Activated CD8-positive, alpha-beta memory T cell treated with anti-CD3 and anti-CD28 coated beads, Interleukin-2, amount 10 ng/mL, durations not matched to agents 7 days and 5 days (primary cell): ENCODE measurements at places on chromosomes 7 and 10. TPM values are rescaled to one million over a fixed set of nuclear protein-coding genes. Genes with fewer than 3 reads are reported as not detected.

DNA sequence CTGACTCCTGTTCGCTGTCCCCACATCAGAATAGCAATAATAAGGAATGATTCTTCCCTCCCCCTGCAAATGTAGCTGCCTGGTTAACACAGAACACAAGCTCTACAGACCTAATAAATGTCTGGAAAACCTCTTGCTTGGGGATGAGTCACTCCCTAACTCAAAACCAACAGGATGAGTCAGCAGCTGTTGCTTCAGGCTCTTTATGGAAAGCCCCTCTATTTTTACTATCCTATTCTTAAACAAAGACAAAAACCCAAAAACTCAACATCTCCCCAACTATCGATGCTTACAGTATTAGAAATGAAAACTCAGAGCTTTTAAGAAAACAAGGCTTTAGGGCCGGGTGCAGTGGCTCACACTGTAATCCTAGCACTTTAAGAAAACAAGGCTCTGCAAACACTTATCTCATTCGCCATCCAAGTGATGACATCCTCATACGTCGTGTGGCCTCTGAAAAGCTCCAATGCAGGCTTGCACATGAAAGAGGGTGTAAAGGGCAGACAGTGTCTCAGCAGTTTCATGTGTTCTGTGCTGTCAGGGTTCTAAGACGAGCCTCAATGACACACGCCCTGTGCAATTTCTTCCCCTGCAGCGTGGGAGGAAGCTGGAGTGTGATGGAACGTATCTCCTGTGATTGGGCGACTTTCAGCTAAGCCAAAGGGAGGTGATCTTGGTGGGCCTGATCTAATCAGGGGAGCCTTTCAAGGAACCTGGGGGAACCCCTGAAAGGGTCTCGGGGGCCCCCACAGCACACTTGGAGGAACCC is 70.1 kb downstream of the AMZ1 start:
- H3K36me3 ChIP-seq: peaks cover 13% of the 10 kb centered on the region
- H3K4me1 ChIP-seq: peaks cover 37% of the 10 kb centered on the region
- peak overlapping the region; percentile 26 for H3K4me3 ChIP-seq
- peak; percentile 83 for DNase-seq
- H3K27ac ChIP-seq: peak overlapping the region; percentile 86

DNA sequence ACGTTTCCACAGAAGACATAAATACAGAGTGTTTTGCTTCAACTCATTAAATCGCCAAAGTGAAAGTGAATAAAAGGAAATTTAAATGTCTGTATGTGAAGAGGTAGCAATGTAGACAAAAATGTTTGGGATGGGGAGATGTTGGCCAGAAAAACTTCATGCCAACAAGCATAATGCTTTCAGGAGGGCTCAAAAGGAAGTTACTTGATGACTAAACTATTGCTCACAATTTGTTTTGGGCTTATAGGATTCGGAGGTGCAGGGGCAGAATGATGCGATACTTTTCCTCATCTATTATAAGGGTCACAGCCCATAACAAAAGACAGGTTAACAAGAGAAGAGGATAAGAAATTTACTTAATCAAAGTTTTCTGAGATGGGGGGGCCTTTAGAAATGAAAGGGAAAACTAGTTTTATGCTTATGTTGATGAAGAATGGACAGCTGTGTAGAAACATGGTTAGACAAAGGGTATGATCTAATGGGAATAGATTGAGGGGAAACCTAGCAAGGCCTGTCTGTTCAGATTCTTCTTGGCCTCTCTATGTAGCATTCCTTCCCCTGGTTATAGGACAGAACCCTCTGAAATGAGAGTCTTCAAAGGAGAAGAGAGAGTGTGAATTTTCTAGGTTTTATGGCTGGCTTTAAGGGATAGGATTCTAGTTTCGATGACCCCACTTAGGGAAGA is 898.6 kb downstream of the LRMDA start:
- H3K36me3 ChIP-seq: no peaks in the 10 kb centered on the region
- no peaks in the 10 kb centered on the region for H3K4me1 ChIP-seq
- no peak overlapping the region for H3K4me3 ChIP-seq
- no peak for DNase-seq
- H3K27me3 ChIP-seq: no peaks in the 10 kb centered on the region

- no peak overlapping the region for H3K4me3 ChIP-seq
- peaks cover 29% of the 10 kb centered on the region for H3K4me1 ChIP-seq
- peaks cover 87% of the 10 kb centered on the region for H3K36me3 ChIP-seq
- no peak for DNase-seq
Observed at GRCh38 chr7:36400036-36400435, 10.4 kb downstream of the ANLN start.

GRCh38 chr7:27611059-27611458 is 51.6 kb downstream of the HIBADH start:
- H3K27ac ChIP-seq: no peak overlapping the region
- no peaks in the 10 kb centered on the region for H3K27me3 ChIP-seq
- no peak for DNase-seq
- no peak overlapping the region for H3K4me3 ChIP-seq
- H3K36me3 ChIP-seq: peaks cover 4% of the 10 kb centered on the region

DNA sequence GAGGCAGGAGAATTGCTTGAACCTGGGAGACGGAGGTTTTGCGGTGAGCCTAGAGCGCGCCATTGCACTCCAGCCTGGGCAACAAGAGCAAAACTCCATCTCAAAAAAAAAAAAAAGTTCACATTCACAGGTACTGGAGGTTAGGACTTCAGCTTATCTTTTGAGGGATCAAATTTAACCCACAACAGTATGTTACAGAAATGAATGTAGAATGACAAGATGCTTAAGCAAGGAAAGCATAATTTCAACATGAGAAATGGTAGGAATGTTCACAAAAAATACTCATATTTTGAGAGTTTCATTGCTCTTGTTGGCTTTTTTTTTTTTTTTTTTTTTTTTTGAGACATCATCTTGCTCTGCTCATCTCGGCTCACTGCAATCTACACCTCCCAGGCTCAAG is 1.9 kb upstream of the HERC4 start:
- H3K27ac ChIP-seq: no peak overlapping the region
- no peak overlapping the region for H3K4me3 ChIP-seq
- H3K27me3 ChIP-seq: no peaks in the 10 kb centered on the region
- DNase-seq: no peak
- H3K4me1 ChIP-seq: peaks cover 32% of the 10 kb centered on the region

DNA sequence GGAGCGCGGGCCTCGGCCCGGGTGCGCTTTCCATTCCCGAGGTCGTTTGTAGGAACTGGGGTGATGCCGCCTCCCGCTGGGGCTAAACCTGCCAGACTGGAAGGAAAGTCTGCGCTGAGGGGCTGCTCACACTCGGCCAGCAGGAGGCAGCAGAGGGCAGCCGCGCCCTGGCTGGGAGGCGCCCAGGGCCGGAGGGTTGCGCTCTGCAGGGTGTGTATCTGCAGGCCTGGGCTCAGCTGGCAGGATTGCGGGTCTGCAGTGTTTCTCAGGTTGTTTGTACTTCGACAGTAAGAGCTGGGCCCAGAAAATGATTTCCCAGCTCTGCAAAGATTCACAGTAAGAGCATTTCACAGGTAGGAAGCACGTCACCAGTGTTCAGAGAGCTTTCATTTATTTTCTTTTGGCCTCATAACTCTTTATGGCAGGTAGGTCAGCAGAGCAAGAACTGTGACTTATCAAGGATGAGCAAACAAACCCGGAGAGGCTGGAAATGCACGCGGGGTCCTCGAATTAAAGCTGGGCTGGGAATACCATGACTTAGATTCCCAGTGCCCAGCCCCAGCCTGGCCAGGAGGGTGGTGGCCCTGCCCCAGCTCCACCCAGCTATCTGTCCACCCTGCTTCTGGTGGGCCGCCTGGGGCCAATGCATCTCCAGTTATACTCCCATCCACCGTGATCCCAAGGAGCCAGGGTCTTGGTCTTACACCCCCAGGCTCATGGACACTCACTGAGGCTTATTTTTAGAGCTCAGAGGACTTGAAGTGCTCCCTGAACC is 15.2 kb upstream of the PPP2R2D start:
- peaks cover 5% of the 10 kb centered on the region for H3K27me3 ChIP-seq
- DNase-seq: peak; percentile 82

- no peak overlapping the region for H3K27ac ChIP-seq
- no peak overlapping the region for H3K4me3 ChIP-seq
- DNase-seq: no peak
- H3K36me3 ChIP-seq: peaks cover 22% of the 10 kb centered on the region
- H3K27me3 ChIP-seq: no peaks in the 10 kb centered on the region
Observed at GRCh38 chr7:97145068-97145467, 27.6 kb downstream of the SDHAF3 start.

DNA sequence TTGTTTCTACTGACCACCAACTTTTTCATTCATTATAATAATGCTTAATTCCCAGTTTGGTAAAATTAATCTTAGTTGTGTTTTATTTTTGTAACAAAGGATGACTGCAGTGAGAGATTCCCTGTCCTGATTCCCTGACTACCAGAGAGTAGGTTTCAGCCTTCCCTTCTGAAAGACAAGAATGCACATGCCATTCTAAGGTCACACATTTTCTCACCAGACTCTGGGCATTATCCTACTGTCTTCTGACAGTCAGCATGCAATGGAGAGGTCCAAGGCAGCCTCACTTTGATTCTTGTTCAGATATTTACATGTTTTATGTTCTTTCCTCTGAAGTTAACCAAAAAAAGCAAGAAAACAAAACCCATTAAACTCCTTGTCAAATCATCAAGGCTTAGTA is 372.7 kb upstream of the CDC14C start:
- H3K36me3 ChIP-seq: no peaks in the 10 kb centered on the region
- DNase-seq: no peak
- no peak overlapping the region for H3K4me3 ChIP-seq
- H3K27ac ChIP-seq: no peak overlapping the region
- no peaks in the 10 kb centered on the region for H3K4me1 ChIP-seq
- H3K27me3 ChIP-seq: no peaks in the 10 kb centered on the region

DNA sequence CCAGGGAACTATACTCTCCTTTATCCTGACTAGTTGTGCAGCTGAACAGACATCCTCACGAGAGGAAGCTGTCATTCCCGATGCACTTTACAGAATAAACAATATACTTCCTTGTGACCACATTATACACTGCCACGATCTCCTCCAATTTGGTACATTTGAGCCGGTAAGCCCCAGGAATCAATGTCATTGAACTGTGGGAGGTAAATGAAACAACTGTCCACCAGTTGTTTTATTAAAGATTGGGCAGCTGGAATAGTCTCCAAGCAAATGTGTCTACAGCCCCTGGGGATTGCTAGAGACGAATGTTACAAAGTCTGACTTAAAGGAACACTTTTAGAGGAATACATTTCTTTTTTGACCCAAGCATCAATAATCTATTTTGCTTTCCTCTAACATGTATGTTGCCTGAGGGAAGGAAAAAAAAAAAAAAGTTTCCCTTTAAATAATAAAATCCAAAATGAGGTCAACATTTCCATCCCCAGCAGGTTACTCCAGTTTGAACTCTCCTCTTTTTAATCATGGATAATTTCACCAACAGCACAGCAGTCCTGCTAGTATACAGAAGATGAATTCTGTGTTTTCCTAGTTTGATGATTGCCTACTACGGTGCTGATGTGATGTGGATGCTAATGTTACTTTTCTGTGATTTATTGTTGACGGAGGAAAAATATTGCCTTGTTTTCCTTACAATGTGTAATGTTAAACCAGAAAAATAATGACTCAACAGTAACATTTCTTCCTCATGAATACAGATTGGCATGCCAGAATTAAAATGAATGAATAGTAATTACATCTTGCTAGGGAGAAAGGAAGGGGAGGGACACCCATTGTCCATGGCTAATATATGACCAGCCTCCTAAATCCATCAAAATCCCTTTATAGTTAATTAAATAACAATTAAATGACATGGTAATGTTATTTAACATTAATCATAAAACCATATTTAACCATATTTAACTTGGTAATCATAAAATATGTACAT is 360.9 kb downstream of the NEBL start:
- H3K27me3 ChIP-seq: no peaks in the 10 kb centered on the region
- no peaks in the 10 kb centered on the region for H3K4me1 ChIP-seq
- no peaks in the 10 kb centered on the region for H3K36me3 ChIP-seq
- H3K4me3 ChIP-seq: no peak overlapping the region
- H3K27ac ChIP-seq: no peak overlapping the region
- DNase-seq: no peak

GRCh38 chr10:60937784-60938654 is 6.0 kb downstream of the RHOBTB1 start:
- H3K27me3 ChIP-seq: peaks cover 39% of the 10 kb centered on the region
- H3K36me3 ChIP-seq: no peaks in the 10 kb centered on the region
- peaks cover 4% of the 10 kb centered on the region for H3K4me1 ChIP-seq
- no peak overlapping the region for H3K4me3 ChIP-seq
- no peak overlapping the region for H3K27ac ChIP-seq

DNA sequence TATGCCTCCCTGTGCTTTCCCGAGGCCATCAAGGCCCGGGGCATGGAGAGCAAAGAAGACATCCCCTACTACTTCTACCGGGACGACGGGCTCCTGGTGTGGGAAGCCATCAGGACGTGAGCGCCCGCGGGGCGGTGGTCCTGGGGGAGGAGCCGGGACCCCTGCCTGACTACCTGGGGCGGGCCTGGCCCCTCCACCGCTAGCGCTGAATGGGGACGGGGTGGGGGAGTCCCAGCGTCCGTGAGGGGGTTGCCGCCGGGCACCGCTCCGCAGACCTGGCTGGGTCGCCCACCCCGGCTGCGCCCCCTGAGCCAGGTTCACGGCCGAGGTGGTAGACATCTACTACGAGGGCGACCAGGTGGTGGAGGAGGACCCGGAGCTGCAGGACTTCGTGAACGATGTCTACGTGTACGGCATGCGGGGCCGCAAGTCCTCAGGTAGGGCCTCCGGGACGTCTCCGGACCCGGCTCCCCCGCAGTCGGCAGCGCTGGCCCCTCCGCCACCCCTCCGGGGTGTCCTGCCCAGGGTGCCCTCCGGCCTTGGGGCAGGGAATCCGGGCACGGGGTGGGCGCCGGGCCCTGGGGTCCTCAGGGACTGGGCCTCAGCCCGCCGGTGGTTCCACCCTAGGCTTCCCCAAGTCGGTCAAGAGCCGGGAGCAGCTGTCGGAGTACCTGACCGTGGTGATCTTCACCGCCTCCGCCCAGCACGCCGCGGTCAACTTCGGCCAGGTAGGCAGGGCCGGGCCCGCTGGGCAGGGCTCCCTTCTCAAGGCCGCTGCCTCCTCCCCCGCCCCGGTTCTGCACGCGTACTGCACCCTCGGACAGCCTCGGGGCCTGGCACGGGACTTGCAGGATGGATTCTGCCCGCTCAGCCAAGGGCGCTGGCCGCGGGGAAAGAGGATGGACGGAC is 69.3 kb downstream of the ALOX5 start:
- no peak overlapping the region for H3K27ac ChIP-seq
- DNase-seq: no peak
- no peak overlapping the region for H3K4me3 ChIP-seq

GRCh38 chr10:46560952-46561351 is 4.5 kb upstream of the GPRIN2 start:
- no peaks in the 10 kb centered on the region for H3K36me3 ChIP-seq
- peak; percentile 41 for DNase-seq
- no peak overlapping the region for H3K4me3 ChIP-seq
- no peaks in the 10 kb centered on the region for H3K27me3 ChIP-seq

GRCh38 chr7:107837145-107837512 is 34.1 kb upstream of the SLC26A3 start:
- peaks cover 2% of the 10 kb centered on the region for H3K36me3 ChIP-seq
- H3K27me3 ChIP-seq: no peaks in the 10 kb centered on the region
- no peak for DNase-seq
- H3K4me1 ChIP-seq: no peaks in the 10 kb centered on the region
- H3K4me3 ChIP-seq: no peak overlapping the region
- H3K27ac ChIP-seq: no peak overlapping the region

Gene SFTPA2
- total RNA-seq: not detected

Gene ELAPOR2
- total RNA-seq: 3.3 TPM

Gene SFTPA1
- total RNA-seq: not detected

Gene ITIH2
- total RNA-seq: not detected

Gene GARIN1A
- 1.0 TPM for total RNA-seq

Gene NUTM2B
- total RNA-seq: 1.3 TPM

Gene ADAM8
- total RNA-seq: 142 TPM

Gene OR2F2
- not detected for total RNA-seq

Gene OR6B1
- total RNA-seq: not detected
